Activated T-cell treated with anti-CD3 and anti-CD28 coated beads for 24 hours (primary cell): ENCODE measurements at places on chromosomes 2 and 18.

DNA sequence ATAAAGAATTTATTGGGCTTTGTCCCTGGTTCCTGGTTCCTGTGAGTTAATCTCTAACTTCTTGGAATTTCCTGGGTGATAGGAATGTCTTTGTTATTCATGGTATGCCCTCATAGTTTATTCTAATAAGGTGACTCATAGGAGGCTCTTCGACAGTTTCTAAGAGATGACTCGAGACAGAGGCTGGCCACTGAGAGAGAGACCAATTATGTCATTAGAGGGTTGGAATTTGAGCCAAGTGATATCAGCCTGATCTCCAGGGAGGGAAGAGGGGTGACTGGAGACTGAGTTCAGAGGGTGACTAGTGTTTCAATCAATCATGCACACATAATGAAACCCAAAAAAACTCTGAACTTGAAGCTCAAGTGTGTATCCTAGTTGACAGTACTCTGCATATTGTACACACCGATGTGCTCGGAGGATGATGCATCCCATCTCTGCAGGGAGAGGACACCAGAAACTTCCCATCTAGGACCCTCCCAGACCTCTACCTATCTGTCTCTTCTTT, 185.7 kb downstream of the MTCL1 start:
- DNase-seq: no peak

DNA sequence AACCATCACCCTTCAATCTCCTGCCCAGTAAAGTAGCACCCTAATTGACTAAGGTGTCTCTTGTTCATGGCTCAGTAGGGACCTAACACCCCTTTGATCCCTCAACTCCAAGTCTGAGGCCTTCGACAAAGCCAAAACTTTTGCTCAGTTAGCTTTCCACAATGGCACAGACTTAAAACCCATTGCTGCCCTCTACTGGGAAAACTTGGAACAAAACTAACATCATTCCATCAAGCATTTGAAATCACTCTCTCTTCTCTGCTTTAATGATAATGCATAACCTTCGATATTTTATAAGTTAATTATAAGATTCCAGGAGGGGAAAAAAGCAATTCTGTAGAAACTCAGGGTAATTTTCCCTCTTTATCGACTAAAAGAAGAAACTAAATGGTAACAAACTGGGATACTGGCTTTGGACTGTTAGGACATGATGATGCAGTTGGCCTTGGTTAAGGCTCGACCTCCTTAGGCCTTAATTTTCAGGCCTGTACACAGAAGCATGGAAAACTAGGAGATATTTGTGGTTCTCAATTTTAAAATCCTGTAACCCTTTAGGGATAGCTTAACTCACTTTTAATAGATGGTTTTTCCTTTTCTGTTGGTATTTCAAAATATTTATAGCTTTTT, 127.8 kb downstream of the STK39 start:
- no peak for DNase-seq

DNA sequence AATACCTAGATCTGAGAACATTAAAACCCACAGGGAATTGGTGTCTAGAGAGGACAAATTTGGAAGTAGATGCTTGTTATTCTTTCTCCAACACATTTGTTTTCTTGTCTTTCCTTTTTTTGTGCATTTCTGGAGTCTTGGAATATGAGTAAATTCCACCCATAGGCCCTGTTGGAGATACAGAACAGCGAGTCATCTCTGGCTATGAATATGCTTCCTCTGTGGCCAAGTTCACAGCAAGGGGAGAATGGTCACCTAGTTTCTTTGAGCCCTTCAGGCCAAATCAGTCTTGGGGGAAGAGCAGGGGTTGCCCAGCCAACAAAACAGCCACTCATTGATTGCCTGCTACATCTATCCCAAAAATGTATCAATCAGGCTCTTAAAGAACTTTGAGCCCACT, 31.3 kb downstream of the SP140L start:
- no peak for DNase-seq

- no peak for DNase-seq
These were observed 665 bp upstream of the HRH4 start for GRCh38 chr18:24459772-24460171.

- DNase-seq: no peak
These were observed 17.8 kb upstream of the SCLY start for GRCh38 chr2:238042849-238043584.

DNA sequence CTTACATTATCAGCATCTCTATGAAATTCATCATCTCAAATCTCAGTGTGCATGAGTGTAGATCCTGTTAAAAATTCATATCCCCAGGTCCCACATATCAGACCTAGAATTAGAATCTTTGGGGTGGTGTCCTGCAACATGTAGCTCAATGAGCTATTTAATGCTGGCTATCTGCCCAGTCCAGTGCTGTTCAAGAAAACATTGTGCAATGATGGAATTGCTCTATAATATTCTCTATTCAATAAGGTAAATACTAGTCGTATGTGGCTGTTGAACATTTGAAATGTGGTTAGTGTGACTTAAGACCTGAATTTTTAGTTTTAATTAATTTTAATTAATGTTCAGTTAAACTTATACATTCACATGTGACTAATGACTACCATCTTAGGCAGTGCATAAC, 127.4 kb downstream of the NOL4 start:
- no peak for DNase-seq

GRCh38 chr2:122710049-122710448, 954.6 kb downstream of the TSN start:
- no peak for DNase-seq
